ENCODE measurements at places on chromosomes 11 and 22.

GRCh38 chr11:61256710-61257482 is 15.9 kb downstream of the PGA5 start:
- no peak for DNase-seq

DNA sequence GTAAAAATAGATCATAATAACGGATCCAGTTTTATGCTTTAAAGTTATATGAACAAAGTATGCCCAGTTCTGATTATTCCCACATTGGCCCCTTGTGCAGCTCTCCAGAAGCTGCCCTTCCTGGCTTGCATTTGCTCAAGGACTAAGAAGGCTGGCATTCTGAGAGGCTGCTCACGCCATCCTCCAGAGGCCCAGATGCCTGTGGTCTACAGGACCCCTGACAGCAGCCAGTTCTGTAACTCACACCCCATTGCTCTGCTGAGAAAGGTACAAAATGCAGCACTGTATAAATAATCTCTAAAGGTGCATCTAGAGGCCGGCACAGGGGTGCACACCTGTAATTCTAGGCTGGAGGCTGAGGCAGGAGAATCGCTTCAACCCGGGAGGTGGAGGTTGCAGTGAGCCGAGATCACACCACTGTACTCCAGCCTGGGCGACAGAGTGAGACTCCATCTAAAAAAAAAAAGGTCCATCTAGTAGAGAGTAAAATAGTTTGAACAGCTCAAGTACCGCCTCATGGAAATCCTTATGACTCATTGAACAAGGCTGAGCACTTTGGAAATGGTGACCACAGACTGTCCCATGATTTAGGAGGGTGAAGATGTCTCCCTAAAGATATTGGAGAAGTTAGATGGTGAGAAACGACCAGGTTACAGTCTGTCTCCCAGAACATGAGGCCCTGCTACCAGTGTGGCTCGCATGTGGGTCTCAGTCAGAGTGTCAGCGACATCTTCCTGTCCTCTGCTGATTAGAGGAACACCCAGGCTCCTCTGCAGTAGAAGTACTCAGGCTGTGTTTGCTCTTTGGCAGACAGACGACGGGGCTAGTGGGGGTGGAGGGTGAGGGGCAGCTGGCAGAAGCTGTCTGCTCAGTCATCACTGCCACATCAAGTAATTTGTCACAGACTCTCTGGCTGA is 56.3 kb downstream of the KREMEN1 start:
- peak; percentile 42 for DNase-seq

DNA sequence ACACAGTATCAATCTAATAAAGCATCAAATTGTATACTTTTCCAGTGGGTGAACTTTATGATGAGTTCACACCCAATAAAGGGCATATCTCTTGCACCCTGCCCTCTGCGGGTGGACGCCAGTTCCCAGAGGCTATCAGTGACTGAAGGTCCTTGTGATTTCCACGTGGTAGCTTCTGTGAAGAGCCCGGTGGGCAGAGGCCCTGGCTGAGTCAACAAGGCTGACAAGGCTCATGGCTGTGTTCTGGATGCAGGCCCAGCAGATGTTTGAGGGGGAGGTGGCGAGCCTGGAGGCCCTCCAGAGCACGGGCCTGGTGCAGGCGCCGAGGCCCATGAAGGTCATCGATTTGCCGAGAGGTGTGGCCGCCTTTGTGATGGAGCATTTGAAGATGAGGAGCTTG is 71.4 kb downstream of the PIWIL3 start:
- no peak for DNase-seq

GRCh38 chr11:110793556-110793955 is 81.3 kb upstream of the ARHGAP20 start:
- DNase-seq = no peak

DNA sequence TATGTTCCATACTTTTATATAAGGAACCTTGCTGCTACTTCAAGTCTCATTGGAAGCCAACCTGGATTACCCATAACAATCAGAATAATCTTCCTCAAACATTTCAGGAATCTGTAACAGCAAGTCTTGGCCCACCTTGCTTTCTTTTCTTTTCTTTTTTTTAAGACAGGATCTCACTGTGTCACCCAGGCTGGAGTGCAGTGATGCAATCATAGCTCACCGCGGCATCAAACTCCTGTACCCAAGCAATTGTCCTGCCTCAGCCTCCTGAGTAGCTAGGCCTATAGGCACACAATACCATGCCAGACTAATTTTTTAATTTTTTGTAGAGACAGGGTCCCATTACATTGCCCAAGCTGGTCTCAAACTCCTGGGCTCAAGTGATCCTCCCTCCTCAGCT is 29.3 kb upstream of the PRDM10 start:
- DNase-seq = no peak

DNA sequence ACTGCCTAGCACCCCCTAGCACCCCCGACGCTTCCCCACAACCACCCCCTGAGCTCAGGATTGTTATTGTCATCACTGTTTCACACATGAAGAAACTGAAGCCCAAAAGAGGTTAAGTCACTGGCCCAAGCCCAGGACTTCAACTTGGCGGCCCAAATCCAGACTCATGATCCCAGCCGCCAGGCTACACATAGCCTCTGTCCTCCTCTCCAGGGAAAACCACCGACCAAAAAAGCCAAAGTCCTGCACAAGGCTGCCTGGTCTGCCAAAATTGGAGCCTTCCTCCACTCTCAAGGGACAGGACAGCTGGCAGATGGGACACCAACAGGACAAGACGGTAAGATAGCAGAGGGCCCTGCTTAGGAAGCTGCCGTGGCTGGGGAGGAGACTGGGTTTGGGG is 10.8 kb downstream of the L3MBTL2 start:
- no peak for DNase-seq

DNA sequence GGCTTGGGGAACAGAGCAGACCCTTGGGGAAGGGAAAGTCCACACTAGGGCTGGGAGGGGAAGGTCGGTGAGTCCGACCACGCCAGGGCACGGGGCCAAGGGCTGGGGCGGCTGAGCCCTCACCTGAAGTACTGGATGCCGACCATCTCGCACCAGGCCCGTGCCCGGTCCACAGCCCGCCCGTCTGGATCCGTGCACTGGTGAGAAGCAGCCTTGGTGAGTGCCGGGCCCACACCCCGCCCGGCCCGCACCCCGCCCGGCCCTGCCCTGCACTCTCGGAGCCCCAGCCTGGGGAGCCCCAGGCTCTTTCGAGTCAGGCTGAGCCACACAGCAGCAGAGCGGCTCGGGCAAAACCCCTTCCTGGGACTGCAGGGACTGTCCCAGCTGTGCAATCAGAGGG is 1.9 kb upstream of the BAIAP2L2 start:
- DNase-seq = no peak

GRCh38 chr11:64810891-64811272 is 531 bp upstream of the MEN1 start:
- no peak for DNase-seq

GRCh38 chr11:10998674-10999073 is 140.8 kb upstream of the ZBED5 start:
- no peak for DNase-seq

DNA sequence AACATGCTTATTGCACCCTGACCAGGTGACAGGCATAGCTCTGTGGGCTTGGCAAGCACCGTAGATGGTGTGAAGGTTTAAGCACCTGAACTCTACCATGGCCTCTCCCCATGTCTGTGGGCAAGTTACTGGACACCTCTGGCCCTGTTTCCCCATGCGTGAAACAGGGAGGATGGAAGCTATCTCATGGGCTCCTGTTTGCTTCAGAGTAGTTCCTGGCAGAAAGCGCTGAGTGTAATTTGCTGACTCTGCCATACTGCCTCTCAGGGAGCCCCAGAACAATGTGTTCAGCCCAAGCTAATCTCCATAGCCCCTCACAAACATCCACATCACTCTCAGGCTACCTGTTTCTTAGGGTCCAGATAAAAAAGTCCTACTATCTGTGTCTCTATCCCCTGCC is 2.4 kb downstream of the CBX6 start:
- DNase-seq = no peak

- DNase-seq = peak; percentile 7
These were observed 125.9 kb upstream of the B3GAT1 start for GRCh38 chr11:134537941-134538340.

DNA sequence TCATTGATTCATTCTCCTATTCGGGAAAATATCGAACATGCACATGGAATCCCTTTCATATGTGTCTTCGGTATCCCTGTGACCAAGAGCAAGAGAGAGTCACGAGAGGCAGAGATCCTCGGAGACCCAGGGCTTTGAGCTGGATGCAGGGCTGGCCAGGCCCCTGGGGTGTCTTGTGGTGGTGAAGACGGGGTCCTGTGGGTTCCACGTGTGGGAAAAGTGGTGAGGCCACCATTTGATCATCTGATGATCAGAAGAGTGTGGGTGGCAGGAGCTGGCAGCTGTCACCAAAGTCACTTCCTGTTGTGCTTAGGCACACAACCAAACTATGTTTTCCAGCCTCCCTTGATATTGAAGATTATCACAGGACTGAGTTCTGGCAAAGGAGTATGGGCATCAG is 94.0 kb downstream of the BRD1 start:
- DNase-seq = no peak
